ENCODE measurements at places on chromosomes 1 and 21.

- no peak for DNase-seq
These were observed 9.3 kb upstream of the ARHGAP29 start for GRCh38 chr1:94246692-94247137.

DNA sequence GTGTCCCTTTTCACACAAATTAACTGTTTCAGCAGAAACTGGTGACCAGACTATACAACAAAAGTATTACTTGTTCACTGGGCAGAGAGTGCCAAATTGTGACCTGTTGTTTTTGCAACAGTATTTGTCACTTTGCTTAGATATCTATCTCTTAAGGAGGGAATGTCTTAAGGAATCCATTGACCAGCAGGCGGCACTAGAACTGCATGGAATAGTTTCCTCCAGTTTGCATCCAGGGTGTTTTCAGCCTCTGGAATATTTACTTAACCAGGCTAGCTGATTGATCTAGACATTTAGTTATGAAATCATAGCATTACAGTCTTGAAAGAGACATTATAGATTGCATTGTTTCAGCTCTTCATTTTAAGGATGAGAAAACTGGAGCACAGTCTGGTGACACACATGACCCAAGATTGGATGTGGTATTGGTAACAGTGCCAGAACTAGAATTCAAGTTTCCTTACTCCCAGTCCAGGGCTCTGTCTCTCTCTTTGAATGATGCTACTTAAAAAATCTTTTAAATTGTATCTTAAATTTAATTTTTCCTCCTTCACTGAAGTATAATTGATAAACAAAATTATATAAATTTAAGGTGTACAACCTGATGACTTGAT lies 16.9 kb downstream of the RPTN start:
- DNase-seq: no peak

DNA sequence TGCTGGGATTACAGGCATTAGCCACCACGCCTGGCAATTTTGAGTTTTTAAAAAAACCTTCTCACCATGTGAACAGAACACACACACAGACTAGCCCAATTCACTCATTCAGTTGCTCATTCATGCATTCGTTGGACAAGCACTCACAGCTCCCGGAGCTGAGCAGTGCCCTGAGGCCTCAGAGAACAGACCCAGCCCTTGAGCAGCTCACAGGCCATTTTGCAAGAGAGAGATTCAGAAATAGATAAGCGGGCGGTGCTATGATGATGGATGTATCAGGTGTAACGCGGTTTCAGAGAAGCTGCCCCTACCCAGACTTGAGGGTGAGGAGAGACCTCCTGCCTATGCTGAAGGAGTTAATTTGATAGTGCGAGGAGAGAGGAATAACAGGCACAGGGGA lies 18.6 kb downstream of the PTAFR start:
- no peak for DNase-seq

DNA sequence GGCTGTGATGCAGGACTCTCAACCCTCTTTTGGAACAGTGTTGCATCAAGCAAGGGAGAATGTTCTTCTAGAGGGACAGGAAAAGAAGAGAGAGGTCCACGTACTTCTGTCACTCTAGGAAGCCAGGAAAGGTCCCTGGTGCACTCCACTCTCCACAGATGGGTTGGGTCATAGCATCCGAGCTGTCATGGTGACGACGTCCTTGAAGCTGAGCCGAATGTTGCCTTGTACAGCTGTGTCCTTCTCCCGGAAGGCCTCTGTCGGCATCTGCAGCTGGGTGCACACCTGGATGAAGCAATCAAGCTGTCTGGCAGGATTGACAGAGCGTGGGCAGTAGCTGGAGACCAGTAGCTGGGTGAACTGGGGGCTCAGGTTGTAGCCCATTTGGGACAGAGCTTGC lies 12.5 kb downstream of the MDM4 start:
- no peak for DNase-seq

- no peak for DNase-seq
These were observed 36.2 kb upstream of the LRRC8C start for GRCh38 chr1:89596698-89597097.

- no peak for DNase-seq
These were observed 1.5 kb upstream of the DNAJB4 start for GRCh38 chr1:78003070-78003746.

DNA sequence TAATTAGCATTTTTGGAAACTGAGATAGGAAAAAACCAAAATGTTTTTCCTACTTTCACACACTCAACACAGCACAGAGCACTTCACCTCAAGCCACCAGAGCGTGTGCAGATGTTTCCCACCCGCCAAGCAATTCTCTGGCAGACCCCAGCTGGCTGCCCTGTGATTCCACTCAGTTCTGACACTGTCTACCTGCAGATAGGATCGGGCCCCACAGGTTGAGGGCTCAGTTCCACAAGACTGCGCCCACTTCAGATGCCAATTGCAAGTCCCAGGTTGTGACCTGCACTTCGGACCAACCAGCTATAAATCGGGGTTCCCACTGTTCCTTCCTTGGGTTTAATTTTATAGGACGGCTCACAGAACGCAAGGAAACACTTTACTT lies 9.9 kb downstream of the KIAA1614 start:
- no peak for DNase-seq

GRCh38 chr1:246567646-246568235 lies 1.5 kb downstream of the CNST start:
- DNase-seq: no peak

DNA sequence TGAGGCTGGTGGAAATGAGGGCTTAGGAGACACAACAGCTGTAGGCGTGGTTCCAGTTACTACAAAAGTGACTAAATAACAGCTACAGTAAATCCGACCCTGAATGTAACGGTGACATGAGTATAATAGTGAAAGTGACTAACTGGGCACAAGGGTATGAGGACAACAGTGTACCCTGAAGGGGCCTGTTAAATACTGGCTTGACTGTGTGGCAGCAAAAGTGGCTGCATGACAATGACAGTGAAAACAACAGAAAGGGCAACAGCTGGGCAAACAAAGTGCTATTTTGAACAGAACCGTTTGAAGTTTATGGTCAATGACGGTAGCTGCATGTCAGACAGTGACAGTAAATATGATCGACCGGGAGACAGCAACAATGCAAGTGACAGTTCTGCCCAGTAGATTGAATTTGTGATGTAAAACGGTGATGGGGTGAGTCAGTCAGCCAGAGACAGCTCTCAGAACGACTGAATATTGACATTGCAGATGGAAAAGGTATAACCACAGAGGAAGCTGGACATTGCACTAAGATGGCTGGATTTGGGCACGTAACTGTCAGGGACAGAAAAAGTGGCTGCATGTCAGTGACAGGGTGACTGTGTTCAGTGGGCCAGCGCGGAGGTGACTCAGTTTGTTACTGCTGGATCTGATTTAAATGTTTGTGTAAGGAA lies 1.2 kb upstream of the ZBTB40 start:
- DNase-seq: no peak

- DNase-seq: no peak
These were observed 21.0 kb downstream of the SDE2 start for GRCh38 chr1:225977937-225978748.

DNA sequence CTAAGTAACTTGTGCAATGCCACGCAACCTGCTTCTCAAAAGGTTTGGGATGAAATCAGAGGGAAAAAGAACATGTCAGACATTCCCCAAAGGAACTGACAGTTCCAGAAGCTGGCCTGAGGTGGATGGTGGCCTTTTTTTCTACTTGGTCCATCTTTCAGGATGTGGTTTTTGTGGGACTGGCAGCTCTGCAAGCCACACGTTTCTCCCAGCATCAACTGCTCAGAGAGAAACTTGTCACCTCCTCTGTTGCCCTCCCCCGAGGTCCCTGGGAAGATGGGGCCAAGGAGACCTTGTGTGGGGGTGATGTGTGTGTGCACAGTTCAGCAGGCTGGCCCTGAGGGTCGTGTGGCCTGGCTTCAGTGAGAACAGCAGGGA lies 2.5 kb upstream of the DHRS3 start:
- no peak for DNase-seq

DNA sequence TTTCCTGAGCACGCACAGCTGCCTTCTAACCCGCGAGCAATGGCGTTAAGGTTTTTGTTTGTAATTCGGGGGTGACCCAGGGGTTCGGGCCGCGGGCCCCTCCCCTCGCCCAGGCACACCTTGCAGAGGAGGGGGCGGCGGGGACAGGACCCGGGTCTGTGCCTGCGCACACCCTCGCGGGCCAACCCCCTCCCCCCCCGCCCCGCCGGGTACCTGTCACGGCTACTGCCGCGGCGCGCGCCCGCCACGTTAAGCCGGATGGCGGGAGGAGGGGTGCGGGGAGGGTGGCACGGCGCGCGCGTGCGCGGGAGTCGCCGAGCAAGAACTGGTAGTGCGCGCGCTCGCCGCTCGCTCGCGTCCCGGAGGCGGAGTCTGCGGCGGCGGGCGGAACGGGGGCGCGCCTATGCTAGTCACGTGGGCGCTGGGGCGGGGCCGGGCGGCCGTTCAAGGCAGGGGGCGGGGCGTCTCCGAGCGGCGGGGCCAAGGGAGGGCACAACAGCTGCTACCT lies at the start of gene TPTE:
Gene TPTE (plus strand): TSS at position 493 of the 508 bp plus-strand sequence. CDS start 17,141 bp downstream, outside the sequence.
- no peak for DNase-seq

- DNase-seq: no peak
These were observed 21.5 kb downstream of the PTGER3 start for GRCh38 chr1:71026093-71026492.
